Activated CD4-positive, alpha-beta T cell treated with anti-CD3 and anti-CD28 coated beads, Interleukin-2, amount 10 ng/mL, durations not matched to agents 7 days and 5 days (primary cell): ENCODE measurements at places on chromosomes 7 and 10. TPM values are rescaled to one million over a fixed set of nuclear protein-coding genes. Genes with fewer than 3 reads are reported as not detected.

DNA sequence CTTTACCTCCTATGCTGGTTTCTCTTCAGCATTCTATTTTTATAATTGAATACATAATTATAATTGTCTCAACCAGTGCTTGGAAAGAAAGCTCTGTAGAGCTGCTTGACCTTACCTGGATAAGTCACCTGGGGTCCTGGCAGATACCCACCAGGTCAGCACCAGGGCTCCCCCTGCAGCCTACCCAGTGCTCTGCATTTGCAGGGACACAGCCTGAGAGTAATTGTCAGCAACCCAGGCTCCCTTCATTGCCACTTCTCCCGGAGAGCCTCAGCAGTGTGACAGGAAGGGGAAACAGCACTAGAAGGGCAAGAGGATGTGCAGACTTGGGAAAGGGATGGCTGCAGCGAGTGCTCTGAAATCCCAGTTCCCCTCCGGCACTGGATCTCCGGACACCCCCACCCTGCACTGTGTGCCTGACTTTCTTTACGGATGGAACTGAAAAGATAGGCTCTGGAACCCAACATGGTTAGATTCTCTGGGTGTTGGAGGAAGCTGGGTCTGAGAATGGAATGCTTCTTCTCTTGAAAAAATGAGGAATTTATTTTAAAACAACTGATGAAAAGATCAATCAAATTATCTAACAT, 11.4 kb upstream of the PAX4 start:
- peaks cover 22% of the 10 kb centered on the region for H3K27me3 ChIP-seq
- H3K4me3 ChIP-seq: no peak overlapping the region
- no peaks in the 10 kb centered on the region for H3K36me3 ChIP-seq
- H3K4me1 ChIP-seq: no peaks in the 10 kb centered on the region
- no peak overlapping the region for H3K27ac ChIP-seq

SPDYE5 gene
- not detected for total RNA-seq

SLC29A3 gene
- 3.4 TPM for total RNA-seq

TMEM184A gene
- not detected for total RNA-seq
